Colonic mucosa (tissue), 4 donors: ENCODE measurements at places on chromosomes 3 and 15. TPM values are rescaled to one million over a fixed set of nuclear protein-coding genes. Genes with fewer than 3 reads are reported as not detected.

CYP1A1 gene
- total RNA-seq: not detected

ADAMTS17 gene
- 8.3 TPM for total RNA-seq

DNA sequence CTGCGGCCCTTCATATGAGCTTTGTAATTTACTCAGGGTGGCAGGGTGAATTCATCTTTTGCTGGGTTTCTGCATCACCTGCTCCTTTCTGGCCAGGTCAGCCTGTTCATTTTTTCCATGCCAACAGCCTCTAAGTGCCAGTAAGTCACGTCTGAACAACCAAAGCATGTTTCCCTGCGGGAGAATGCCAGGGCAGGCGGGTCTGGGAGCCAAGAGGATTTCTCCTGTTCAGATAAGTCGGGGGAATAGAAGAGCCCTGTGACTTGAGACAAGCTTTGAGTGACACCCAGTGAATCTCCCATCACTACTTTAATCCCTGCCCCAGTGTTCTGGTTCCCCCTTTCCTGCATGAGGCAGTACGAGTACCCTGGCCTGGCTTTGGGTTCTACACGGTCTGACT lies 153.1 kb downstream of the PGPEP1L start:
- DNase-seq: no peak

- DNase-seq: no peak
These were observed 710 bp downstream of the MECOM start for GRCh38 chr3:169662843-169663160.

- no peak for DNase-seq
These were observed 232.3 kb upstream of the MRPL3 start for GRCh38 chr3:131735116-131735515.
